ENCODE measurements at places on chromosomes 6 and 20. TPM values are rescaled to one million over a fixed set of nuclear protein-coding genes. Genes with fewer than 3 reads are reported as not detected.
A peak's percentile ranks its signal among the peaks of the same experiment; 100 is the strongest.

- no peaks in the 10 kb centered on the region for H3K36me3 ChIP-seq
- H3K27ac ChIP-seq = no peak overlapping the region
- H3K4me1 ChIP-seq = 0 out of 2 replicates have a peak, but pooled peaks cover 2% of the 10 kb centered on the region
- no peak overlapping the region for H3K4me3 ChIP-seq
Measured at GRCh38 chr20:42267793-42268384, 649.7 kb upstream of the CHD6 start.

DNA sequence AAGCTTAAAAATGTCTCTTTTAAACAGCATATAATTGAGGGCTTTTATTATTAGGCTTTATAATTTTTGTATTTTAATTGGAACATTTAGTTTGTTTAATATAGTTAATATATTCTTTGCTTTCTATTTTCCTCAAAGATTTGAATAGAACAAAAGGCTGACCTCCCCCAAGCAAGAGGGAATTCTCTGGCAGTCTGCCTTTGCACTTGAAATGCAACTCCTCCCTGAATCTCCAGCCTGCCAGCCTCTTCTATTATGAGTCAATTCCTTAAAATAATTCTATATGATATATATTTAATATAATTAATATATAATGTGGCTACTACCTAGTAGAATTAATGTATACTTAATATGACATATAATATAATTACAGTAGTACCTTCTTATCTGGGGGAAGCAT is 69.2 kb downstream of the PTPRA start:
- peaks cover 2% of the 10 kb centered on the region for H3K4me1 ChIP-seq
- no peaks in the 10 kb centered on the region for H3K36me3 ChIP-seq
- DNase-seq = no peak
- H3K27me3 ChIP-seq = no peaks in the 10 kb centered on the region
- H3K27ac ChIP-seq = no peak overlapping the region

FOXA2 gene
- 0.34 TPM for total RNA-seq

NRSN2 gene
- total RNA-seq = 19.4 TPM

- no peaks in the 10 kb centered on the region for H3K4me1 ChIP-seq
- H3K27me3 ChIP-seq = no peaks in the 10 kb centered on the region
- H3K27ac ChIP-seq = no peak overlapping the region
- H3K4me3 ChIP-seq = no peak overlapping the region
Measured at GRCh38 chr20:24004471-24004870, 15.9 kb upstream of the GGTLC1 start.

TEAD3 gene
- 27.0 TPM for total RNA-seq

- no peaks in the 10 kb centered on the region for H3K36me3 ChIP-seq
- H3K27ac ChIP-seq = no peak overlapping the region
- H3K27me3 ChIP-seq = no peaks in the 10 kb centered on the region
- H3K4me3 ChIP-seq = no peak overlapping the region
- no peak for DNase-seq
- no peaks in the 10 kb centered on the region for H3K4me1 ChIP-seq
Measured at GRCh38 chr6:24951811-24952299, 16.1 kb upstream of the RIPOR2 start.

- no peaks in the 10 kb centered on the region for H3K27me3 ChIP-seq
- H3K4me3 ChIP-seq = no peak overlapping the region
- no peaks in the 10 kb centered on the region for H3K36me3 ChIP-seq
- no peak for DNase-seq
- peaks cover 18% of the 10 kb centered on the region for H3K4me1 ChIP-seq
Measured at GRCh38 chr6:47733879-47734558, 35.6 kb downstream of the ADGRF4 start.

HLA-DRB1 gene
- 6.7 TPM for total RNA-seq

IL17A gene
- total RNA-seq = not detected

- no peak for DNase-seq
- H3K4me1 ChIP-seq = no peaks in the 10 kb centered on the region
- H3K36me3 ChIP-seq = no peaks in the 10 kb centered on the region
- H3K27ac ChIP-seq = no peak overlapping the region
- no peak overlapping the region for H3K4me3 ChIP-seq
Measured at GRCh38 chr6:89297695-89298351, 17.3 kb downstream of the GABRR2 start.

DNA sequence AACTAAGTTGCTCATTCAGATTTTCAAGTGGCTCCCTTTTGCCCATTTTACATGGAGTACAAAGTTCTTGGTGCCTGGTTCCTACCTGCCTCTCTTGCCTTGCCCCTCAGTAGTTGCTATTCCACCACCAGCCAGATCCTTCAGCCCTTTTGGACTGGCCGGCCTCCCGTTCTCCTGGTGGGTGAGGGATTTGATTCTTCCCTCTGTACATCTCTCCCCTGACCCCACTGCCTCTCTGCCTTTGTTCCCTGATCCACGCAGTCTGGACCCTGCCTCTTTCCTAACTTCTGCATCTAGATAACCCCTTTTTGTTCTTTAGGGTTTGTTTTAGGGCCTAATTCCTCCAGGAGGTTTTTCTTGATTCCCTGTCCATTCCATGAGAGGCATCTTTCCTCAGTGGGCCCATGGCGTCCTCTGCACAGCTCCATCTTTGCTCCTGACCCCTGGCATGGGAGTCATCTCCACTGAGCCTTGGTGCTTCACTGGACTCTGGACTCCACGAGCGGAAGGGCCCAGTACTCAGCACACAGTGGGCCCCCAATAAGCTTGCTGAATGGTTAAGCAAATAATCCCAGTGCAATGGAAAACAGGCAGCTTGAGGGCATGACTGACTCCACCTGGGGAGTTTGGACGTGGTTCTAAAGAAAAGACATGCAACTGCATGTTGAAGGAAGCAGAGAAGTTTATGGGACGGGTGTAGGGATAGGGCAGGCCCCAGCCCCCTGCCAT is 309.3 kb upstream of the SUPT3H start:
- H3K27me3 ChIP-seq = no peaks in the 10 kb centered on the region
- DNase-seq = no peak
- no peak overlapping the region for H3K4me3 ChIP-seq

- H3K27ac ChIP-seq = peak overlapping the region; percentile 63
- H3K4me3 ChIP-seq = no peak overlapping the region
- no peaks in the 10 kb centered on the region for H3K36me3 ChIP-seq
- peaks cover 16% of the 10 kb centered on the region for H3K4me1 ChIP-seq
- no peak for DNase-seq
Measured at GRCh38 chr6:125611573-125612344, 137.7 kb upstream of the HEY2 start.

GRCh38 chr6:49463612-49463967 is 420 bp downstream of the CENPQ start:
- DNase-seq = peak; percentile 43
- H3K4me1 ChIP-seq = no peaks in the 10 kb centered on the region
- no peaks in the 10 kb centered on the region for H3K27me3 ChIP-seq
- no peaks in the 10 kb centered on the region for H3K36me3 ChIP-seq
- H3K4me3 ChIP-seq = peak overlapping the region; percentile 93
- H3K27ac ChIP-seq = peak overlapping the region; percentile 93

PCNA gene
- total RNA-seq = 290 TPM

PPP1R3G gene
- not detected for total RNA-seq

PRPF6 gene
- 76.9 TPM for total RNA-seq

SLC32A1 gene
- total RNA-seq = 0.33 TPM

DNA sequence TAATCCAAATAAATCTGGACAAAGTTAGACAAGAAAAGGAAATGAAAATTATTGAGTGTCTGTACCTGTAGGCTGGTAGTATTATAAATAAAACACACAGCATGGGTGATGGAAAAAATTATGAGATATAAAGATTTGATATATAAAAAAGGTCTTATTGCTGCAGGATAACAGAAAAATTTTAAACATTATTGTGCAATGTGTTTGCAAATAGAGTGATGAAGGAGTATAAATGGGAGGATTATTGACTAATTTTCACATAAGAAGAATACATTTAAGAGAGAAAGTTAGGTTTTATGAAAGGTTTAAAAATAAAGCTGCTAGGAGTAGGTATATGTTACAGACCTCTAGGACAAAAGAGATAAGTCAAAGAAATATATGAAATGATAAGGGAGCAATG is 336.7 kb upstream of the MAN1A1 start:
- no peak overlapping the region for H3K27ac ChIP-seq
- no peaks in the 10 kb centered on the region for H3K4me1 ChIP-seq
- no peak for DNase-seq
- H3K27me3 ChIP-seq = no peaks in the 10 kb centered on the region

TFAP2D gene
- not detected for total RNA-seq

- no peak overlapping the region for H3K4me3 ChIP-seq
- DNase-seq = no peak
- H3K36me3 ChIP-seq = no peaks in the 10 kb centered on the region
- H3K27ac ChIP-seq = no peak overlapping the region
- H3K27me3 ChIP-seq = no peaks in the 10 kb centered on the region
- no peaks in the 10 kb centered on the region for H3K4me1 ChIP-seq
Measured at GRCh38 chr6:151387175-151387970, 4.0 kb downstream of the ZBTB2 start.

- H3K4me3 ChIP-seq = no peak overlapping the region
- no peaks in the 10 kb centered on the region for H3K36me3 ChIP-seq
- H3K27ac ChIP-seq = no peak overlapping the region
- no peak for DNase-seq
- no peaks in the 10 kb centered on the region for H3K4me1 ChIP-seq
- no peaks in the 10 kb centered on the region for H3K27me3 ChIP-seq
Measured at GRCh38 chr20:35314816-35315631, 22.8 kb upstream of the FAM83C start.

DNA sequence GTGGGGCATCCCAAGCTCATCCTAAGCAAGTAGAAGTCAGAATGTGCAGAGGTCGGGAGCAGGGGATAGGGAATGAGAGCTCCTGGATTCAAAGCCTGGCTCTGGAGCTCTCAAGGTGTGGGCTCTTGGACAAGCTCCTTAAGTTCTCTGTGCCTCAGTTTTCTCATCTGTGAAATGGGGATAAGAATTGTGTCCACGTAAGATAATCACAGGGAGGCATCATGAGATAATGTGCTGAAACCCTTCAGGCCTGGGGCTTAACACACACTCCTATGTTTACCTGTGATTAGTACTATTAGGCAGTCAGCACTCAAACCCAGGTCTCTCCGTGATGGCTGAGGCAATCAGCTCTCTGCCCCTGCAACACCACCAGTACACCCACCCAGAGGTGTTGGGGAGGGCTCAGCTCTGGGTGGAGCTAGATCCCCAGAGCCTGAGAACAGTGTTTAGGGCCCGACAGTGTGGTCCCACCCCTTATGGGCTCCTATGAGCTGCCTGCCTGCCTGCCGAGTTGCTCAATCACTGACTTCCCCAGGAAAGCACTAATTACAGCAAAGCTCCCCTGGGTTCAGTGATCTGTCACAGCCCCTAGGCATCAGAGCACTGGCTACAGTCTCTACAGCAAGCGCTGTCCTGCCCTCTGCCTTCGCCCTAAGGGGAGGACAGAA is 6.3 kb upstream of the SIRPA start:
- H3K27me3 ChIP-seq = peaks cover 12% of the 10 kb centered on the region
- no peak overlapping the region for H3K4me3 ChIP-seq
- H3K36me3 ChIP-seq = no peaks in the 10 kb centered on the region
- no peak overlapping the region for H3K27ac ChIP-seq
- peaks cover 4% of the 10 kb centered on the region for H3K4me1 ChIP-seq

DNA sequence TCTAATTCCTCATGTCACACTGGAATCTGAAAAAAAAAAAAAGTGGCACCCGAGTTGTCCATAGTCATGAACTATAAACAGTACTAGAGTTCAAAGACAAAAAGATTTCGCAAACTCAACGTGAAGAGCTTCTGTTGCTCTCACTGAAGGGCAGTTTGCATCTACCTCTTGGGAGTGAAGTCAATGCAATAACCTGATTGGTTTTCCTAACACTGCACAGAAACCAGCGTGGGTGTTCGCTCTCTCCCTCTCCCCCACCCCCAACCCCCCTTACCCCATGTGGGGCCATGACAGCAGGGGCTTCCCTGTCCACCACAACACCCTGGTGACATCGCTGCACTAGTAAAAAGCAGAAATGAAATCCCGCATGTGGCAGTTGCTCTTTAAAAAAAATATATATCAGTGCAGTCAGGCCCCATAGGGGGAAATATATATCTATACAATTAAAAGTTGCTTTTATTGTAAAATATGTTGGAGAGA is 66.9 kb downstream of the GMPR start:
- no peaks in the 10 kb centered on the region for H3K36me3 ChIP-seq
- H3K27me3 ChIP-seq = no peaks in the 10 kb centered on the region
- no peak overlapping the region for H3K4me3 ChIP-seq
- H3K4me1 ChIP-seq = peaks cover 19% of the 10 kb centered on the region

DNA sequence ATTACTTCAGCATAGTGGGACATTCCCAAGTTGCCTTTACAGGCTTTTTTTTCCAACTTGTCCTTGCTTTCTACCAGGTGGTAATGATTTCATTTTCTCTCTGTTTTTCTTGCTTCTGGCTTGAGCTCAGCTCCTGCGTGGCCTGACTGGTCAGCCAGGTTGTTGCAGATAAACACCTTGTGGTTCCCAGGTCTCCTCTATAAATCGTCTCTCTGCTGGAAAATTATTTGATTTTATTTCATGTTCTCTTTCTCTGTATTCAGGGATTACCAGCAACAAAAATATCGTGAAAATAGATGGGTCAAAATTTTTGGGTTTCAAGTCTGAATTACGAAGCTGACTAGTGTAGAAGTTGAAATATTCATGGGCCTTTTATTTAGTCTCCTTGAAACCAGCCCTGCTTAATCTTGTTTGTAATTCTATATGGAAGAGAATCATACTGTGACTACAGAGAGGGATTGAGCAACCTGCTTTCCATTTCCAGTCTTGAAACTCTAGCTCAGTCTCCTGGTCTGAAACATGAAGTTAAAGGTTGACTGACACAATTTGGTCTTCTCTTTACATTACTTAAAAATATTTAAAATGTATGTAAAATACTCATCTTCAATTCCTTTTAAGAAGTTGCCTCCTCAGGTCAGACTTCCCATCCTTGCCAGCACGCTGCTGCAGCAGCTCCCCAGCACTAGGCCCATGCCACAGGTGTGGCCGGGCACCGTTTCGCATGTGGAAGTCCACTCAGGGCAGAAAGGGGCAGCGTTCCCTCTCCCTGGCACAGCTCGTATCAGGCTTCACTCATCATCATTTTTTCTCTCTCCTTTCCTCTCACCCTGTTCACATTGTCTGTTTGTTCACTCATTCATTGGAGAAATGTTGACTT is 7.1 kb downstream of the DUSP22 start:
- H3K27me3 ChIP-seq = no peaks in the 10 kb centered on the region
- no peak overlapping the region for H3K4me3 ChIP-seq
- DNase-seq = no peak
- no peaks in the 10 kb centered on the region for H3K36me3 ChIP-seq
- no peak overlapping the region for H3K27ac ChIP-seq

ARHGAP18 gene
- total RNA-seq = 4.5 TPM

DNA sequence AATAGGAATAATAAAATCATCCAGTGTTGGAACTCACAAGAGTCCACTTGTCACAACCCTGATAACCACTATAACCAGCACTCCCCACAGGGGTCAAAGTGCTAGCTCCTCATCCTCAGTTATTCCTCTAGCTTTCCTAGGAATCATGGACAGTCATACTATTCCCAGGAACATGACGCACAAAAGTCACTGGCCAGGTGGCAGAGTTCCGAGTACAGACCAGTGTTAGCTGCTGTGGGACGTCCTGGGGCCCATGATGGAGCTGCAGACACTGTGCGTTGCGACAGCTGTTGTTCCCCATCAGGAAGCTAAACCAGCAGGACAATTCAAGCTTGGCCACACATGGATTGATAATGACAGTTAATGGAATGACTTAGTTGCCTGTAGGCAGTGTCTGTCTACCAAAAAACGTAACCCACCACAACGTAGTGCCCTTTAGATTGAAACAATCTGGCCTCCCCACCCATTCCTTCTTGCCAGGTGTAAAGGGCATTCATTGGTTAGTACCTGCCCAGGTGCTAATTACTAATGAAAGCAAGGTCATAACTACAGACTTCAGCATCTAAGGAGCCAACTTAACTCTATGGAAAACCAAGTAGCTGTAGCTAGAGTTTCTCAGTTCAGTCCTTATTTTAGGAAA is 17.4 kb downstream of the EZR start:
- no peak overlapping the region for H3K4me3 ChIP-seq
- H3K4me1 ChIP-seq = peaks cover 29% of the 10 kb centered on the region
- peaks cover 19% of the 10 kb centered on the region for H3K36me3 ChIP-seq
- no peaks in the 10 kb centered on the region for H3K27me3 ChIP-seq

Measured in H1 (cell line).